Left renal pelvis (tissue), 4 donors: ENCODE measurements at places on chromosomes 11 and 22. TPM values are rescaled to one million over a fixed set of nuclear protein-coding genes. Genes with fewer than 3 reads are reported as not detected.

The INSC gene
- polyA plus RNA-seq: 0.71 TPM

The PGM2L1 gene
- 2.9 TPM for polyA plus RNA-seq

DNA sequence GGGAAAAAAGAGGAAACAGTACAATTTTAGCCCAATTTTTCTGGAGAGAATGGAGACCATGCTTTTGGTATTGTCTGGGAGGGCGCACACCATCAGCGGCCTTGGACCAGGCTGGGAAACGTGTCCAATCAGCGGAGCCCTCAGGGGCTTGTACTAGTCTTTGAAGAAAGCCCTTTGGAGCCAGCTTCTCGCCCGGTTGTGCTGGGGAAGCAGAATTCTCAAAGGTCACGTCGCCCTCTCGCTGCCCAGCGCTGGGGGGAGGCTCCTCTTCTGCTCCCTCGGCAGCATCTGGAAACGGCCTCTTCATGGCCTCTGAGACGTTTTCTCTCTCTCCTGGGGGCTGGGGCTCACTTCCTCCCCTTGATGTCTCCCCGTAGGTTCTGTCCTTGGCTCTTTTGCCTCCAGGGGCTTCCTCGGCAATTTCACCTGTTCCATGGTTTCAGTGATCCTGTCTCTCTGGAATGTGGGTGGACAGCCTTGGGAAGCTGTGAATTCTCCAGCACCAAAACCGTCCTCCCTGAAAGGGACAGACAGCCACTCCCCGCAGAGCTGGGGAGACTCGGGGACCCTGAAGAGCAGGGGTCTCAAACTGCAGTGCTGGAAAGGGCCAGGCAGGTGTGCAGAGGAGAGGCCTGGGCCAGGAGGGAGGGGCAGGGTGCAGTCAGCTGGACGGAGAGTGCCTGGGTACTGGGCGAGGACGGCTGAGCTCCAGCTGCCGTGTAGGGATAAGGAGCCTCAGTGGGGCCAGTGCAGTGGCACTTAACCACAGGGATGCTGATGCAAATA lies 80.2 kb downstream of the RPS6KA4 start:
- no peak for DNase-seq

The GAB2 gene
- polyA plus RNA-seq: 26.1 TPM

GRCh38 chr11:134529212-134530096 lies 117.4 kb upstream of the B3GAT1 start:
- DNase-seq: no peak

DNA sequence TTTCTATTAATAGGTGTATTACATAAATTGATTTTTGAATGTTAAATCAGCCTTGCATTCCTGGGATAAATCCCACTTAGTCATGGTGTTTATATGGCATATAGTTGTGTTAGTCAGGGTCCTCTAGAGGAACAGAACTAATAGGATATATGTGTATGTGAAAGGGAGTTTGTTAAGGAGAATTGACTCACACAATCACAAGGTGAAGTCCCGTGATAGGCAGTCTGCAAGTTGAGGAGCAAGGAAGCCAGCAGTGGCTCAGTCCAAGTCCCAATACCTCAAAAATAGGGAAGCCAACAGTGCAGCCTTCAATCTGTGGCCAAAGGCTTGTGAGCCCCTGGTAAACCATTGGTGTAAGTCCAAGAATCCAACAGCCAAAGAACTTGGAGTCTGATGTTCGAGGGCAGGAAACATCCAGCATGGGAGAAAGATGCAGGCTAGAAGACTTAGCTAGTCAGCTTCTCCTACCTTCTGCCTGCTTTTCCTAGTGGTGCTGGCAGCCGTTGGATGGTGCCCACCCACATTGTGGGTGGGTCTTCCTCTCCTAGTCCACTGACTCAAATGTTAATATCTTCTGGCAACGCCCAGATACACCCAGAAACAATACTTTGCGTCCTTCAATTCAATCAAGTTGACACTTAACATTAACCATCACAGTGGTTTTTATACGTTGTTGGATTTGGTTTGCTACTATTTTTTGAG lies 12.9 kb downstream of the SFI1 start:
- no peak for DNase-seq

GRCh38 chr11:93744669-93745004 lies 3.2 kb downstream of the C11orf54 start:
- no peak for DNase-seq
